ENCODE measurements at places on chromosomes 2 and 18.

GRCh38 chr2:45291296-45291701 is 282.0 kb upstream of the SIX2 start:
- no peak for DNase-seq

DNA sequence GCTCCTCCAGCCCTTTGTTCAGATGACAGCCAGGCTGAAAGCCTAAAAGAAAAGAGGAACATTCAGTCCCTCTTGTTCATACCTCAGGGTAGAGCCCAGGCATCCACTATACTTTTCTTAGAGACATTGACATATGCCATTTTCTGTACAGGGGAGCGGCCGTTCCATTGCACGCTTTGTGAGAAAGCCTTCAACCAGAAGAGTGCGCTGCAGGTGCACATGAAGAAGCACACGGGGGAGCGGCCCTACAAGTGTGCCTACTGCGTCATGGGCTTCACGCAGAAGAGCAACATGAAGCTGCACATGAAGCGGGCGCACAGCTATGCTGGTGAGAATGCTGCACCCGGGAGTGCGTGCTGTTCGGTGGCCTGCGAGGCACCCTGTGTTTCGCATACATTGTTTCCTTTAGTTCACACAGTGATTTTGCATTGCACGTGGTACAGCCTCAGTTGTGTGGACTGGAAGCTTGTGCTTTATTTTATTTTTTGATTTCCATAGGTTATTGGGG is 138.2 kb downstream of the ZNF236 start:
- DNase-seq = no peak

DNA sequence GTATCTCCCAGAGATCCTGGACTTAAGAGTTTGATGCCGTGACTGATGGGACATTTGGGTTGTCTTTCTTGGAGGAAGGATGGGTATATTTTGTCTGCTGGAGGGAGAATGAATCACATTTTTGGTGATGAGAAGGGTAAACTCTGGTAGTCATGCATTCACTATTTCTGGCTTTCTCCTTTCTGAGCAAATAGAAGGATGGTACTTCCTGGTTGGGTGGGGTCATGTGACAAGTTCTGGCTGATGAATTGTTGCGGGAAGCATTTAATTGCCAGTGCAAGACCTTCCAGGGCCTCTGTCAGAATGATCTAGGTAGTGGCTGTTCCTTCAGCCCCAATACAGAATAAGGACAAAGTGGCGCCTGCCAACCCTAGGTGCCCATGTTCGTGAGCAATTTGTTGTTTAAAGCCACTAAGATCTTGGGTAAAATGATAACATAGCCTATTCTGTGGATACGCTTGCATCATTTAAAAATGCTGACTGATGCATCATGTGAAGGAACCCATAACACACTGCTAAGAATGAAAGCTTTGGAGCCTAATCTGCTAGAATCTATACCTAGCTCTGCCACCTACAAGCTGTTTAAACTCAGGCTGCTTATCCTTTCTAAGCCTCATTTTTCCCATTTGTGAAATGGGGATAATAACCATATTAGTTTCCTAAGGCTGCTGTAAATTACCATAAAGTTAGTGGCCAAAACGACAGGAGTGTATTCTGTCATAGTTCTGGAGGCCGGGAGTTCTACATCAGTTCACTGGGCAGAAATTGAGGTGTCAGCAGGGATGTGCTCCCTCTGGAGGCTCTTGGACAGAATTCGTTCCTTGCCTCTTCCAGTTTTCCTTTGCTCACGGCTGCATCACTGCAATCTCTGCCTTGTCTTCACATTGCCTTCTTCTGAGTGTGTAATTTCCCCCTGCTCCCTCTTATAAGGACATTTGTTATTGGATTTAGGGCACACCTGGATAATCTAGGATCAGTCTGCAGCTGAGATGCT is 281.3 kb downstream of the AGPS start:
- DNase-seq = no peak

GRCh38 chr18:677145-677544 is 19.7 kb downstream of the TYMS start:
- DNase-seq = no peak

GRCh38 chr18:14577971-14578370 is 34.6 kb upstream of the POTEC start:
- no peak for DNase-seq

DNA sequence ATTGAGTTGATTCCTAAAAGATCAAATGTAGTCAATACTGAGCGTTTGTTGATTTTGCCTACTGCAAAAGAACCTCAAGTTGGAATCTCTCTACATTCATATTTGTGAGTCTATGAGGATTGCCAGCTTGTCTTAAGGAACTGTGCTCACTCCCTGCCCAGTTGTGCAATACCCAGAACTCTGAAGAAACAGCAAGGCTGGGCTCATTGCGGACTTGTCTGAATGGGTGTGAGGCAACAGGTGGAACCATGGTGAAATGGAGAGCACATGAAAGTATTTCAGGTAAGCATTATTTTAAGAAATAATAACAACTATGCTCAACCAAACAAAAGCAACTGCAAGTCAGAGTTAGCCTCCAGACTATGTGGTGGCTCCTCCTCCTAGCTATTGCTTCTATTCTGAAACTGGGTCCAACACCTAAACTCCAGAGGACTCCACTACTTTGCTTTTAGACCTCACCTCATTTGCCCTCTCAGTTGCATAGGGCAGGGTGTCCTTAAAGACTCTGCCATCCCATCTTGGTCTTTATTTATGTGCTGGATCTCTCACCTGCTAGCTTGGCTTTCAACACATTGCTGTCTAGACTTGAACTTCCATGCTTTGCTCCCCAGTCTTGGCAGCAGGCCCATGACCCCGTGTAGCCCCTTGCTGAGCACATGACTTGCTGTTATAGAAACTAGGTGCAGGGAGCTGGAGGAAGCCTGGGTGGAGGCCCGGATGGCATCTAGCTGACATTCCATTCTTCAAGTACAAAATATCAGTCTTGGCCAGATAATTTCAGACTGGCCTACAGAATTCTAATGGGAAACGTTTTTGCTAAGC is 94.8 kb upstream of the ARL5A start:
- DNase-seq = no peak

DNA sequence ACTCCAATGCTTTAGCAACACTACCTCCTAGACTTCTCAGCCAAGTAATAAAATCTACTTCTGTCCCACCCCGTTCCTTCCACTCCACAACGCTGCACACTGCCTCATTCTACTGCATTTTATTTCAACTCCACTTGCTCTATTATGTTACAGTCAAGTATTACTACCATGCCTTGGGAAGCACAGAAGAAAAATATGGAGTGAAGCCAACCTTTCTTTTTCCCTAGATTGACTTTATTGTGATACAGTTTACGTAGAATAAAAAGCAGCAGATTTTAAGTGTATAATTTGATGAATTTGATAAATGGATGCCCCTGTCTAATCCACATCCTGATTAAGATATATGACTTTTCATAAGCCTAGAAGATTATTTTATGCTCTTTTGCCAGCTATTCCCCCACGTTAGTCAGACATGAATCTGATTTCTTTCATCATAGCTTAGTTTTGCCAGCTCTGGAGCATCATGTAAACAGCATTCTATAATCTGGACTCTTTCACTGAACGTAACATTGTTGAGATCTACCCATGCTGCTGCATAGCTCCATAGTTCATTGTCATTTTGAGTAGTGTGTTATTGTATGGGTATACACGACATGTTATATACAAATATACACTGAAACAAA is 676.8 kb upstream of the RAB6C start:
- DNase-seq = no peak

- DNase-seq = no peak
Measured at GRCh38 chr18:52046842-52047241, 293.2 kb upstream of the DCC start.

GRCh38 chr18:76708071-76708721 is 114.2 kb upstream of the ZNF236 start:
- DNase-seq = no peak
